Testis (tissue), 5 donors: ENCODE measurements at places on chromosomes 1 and 21. TPM values are rescaled to one million over a fixed set of nuclear protein-coding genes. Genes with fewer than 3 reads are reported as not detected.
A peak's percentile ranks its signal among the peaks of the same experiment; 100 is the strongest.

DNA sequence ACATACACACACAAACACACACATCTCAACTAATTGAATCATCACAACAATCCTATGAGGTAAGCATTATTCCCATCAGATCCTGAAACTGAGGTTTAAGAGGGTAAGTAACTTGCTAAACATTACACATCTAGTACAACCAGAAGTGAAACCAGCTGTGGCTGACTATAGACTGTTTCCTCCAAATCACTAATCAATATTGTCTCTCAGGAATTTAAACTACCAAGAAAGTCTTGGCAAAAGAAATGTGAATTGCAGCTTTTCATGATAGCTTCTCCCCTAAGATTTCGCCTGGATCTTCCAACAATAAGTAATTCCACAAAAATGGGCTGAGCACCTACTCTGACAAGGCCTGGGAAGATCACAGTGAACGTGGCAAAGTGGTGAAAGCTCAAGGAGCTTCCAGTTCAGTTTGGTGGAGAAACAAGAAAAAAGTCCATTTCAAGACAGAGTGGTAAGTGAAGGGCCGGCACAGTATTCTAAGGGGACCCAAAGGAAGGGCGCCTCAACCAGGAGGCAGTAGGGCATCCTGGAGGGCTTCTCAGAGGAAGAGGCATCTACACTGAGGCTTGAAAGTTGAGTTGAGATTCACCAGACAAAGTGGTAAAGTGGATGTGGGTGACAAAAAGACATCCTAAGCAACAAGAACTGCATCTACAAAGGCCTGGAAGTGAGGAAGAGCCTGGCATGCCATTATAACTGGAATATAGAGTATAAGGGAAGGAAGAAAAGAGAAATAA, 22.1 kb downstream of the LRRC52 start:
- H3K27ac ChIP-seq: no peak overlapping the region
- no peaks in the 10 kb centered on the region for H3K36me3 ChIP-seq
- no peaks in the 10 kb centered on the region for H3K27me3 ChIP-seq
- DNase-seq: no peak
- peaks cover under 1% of the 10 kb centered on the region for H3K4me1 ChIP-seq

The ABCD3 gene
- 45.2 TPM for total RNA-seq

DNA sequence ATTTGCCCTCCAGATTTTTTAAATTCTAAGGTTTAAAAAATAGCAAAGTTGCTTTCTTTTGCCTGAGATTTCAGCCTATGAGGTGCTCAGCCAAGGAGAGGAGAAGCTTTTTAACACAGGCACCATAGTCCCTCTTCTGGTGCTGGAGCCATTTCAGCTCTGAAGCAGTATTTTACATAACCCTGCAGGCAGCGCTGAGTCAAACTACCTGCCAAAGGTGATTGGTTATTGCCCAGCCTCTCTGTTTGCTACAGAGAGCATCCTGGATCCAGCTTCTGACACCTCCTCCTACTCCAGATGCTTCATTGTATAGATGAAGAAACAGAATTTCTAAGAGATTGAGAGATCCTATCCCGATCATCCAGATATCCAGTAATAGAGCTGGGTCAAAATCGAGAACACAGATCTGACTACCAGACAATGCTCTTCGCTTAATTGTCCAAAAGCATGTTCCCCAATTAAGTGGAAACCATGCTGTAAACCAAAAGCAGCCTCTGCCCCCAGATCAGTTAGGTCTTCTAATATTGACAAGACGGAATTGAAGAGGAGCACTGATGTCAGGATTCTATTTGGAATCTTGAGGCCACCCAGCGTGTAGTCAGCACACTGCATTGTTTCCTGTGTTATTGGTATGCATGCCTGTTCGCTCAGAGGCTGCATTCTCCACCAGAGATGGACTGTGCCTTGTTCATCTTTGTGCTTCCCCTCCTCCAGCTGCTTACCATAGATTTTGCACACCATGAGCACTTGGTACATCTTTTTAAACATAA, 22.1 kb downstream of the RGS8 start:
- no peak overlapping the region for H3K4me3 ChIP-seq
- H3K4me1 ChIP-seq: peaks cover 3% of the 10 kb centered on the region
- no peaks in the 10 kb centered on the region for H3K36me3 ChIP-seq

The RSPO1 gene
- total RNA-seq: 0.25 TPM

The ALPL gene
- 22.2 TPM for total RNA-seq

DNA sequence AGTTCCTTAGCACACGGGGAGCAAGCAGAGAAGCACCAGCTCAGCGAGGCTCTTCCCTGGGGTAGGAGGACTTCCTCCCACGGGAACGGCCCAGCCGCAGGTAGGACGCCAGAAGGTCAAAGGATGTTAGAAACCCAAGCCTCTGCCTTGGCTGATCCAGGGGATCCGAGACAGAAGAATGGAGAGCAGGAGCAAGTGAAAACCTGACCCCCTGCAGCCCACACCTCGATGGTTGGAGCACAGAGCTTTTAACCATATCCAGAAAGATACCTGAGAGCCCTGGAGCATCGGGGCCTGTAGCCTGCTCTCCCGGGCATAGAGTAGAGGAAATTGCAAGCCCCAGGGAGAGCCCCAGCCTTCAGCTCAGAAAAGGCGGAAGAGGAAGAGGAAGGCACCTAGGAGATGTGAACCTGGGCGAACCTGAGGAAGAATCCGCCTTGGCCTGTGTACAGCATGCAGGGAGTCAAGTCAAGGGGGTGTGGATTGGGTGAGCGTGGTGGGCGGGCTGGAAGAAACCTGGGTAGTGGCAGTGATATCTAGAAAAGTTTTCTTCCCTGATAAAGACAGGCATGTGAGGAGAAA, 76.3 kb downstream of the PSMG1 start:
- H3K27ac ChIP-seq: no peak overlapping the region
- H3K36me3 ChIP-seq: no peaks in the 10 kb centered on the region
- peaks cover 12% of the 10 kb centered on the region for H3K4me1 ChIP-seq
- no peak for DNase-seq
- H3K4me3 ChIP-seq: no peak overlapping the region

- H3K27ac ChIP-seq: no peak overlapping the region
- H3K27me3 ChIP-seq: no peaks in the 10 kb centered on the region
- H3K4me1 ChIP-seq: peaks cover 6% of the 10 kb centered on the region
Measured at GRCh38 chr1:176384841-176385240, 78.1 kb upstream of the PAPPA2 start.

DNA sequence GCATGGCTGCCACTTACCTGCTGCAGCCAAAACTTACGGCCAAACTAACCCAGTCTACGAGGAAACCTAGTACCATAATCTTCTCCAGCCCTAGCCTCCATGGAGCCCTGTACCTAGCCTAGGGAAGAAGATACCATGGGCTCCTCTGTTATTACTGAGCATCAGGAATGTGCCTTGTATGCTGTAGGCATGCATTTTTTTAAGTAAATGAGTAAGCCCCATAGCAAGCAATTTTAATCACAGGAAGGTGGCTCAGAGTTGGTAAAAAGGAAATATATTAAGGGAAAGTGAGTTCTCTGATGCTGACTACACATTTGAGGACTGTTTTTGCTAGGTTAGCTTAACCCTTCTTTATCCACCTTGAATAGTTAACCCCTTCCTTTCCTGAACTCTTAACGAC, 21.2 kb downstream of the NFASC start:
- H3K27me3 ChIP-seq: no peaks in the 10 kb centered on the region
- no peak overlapping the region for H3K27ac ChIP-seq

GRCh38 chr1:14844923-14845617, 246.6 kb downstream of the KAZN start:
- H3K4me1 ChIP-seq: no peaks in the 10 kb centered on the region
- H3K4me3 ChIP-seq: no peak overlapping the region
- no peaks in the 10 kb centered on the region for H3K36me3 ChIP-seq
- H3K27me3 ChIP-seq: no peaks in the 10 kb centered on the region

GRCh38 chr1:18670121-18670867, 39.6 kb downstream of the PAX7 start:
- no peaks in the 10 kb centered on the region for H3K36me3 ChIP-seq
- no peak overlapping the region for H3K27ac ChIP-seq
- no peaks in the 10 kb centered on the region for H3K27me3 ChIP-seq
- H3K4me3 ChIP-seq: no peak overlapping the region
- no peaks in the 10 kb centered on the region for H3K4me1 ChIP-seq

The MYOG gene
- total RNA-seq: 0.47 TPM

- no peaks in the 10 kb centered on the region for H3K36me3 ChIP-seq
- H3K27ac ChIP-seq: no peak overlapping the region
- H3K27me3 ChIP-seq: no peaks in the 10 kb centered on the region
Measured at GRCh38 chr1:40314721-40315238, 2.3 kb downstream of the COL9A2 start.

- no peak overlapping the region for H3K27ac ChIP-seq
- DNase-seq: peak; percentile 39
- H3K27me3 ChIP-seq: no peaks in the 10 kb centered on the region
- H3K4me1 ChIP-seq: no peaks in the 10 kb centered on the region
- no peak overlapping the region for H3K4me3 ChIP-seq
Measured at GRCh38 chr1:186605762-186606350, 74.4 kb downstream of the PTGS2 start.

The C8B gene
- total RNA-seq: 0.25 TPM

The TSPAN1 gene
- 34.7 TPM for total RNA-seq

DNA sequence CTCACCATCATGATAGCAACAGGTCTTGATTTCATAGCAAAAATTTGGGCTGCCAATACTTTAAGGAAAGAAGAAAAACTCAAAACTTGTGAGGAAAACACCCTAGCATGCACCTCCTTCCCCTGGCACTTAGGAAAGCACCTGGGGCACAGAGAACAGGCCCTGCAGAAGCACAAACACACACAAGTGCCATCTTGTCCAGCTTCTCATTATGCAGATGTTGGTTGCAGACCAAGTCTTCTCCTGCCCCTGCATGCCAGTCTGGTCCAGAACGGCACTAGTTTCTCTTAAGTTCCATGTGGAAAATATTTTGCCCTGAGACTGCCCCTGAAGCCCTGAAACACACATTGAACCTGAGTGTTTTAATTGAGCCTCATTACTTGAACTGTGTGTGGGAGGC, 6.3 kb upstream of the ETV3 start:
- H3K4me1 ChIP-seq: peaks cover 4% of the 10 kb centered on the region
- H3K27ac ChIP-seq: no peak overlapping the region
- H3K36me3 ChIP-seq: no peaks in the 10 kb centered on the region
- H3K4me3 ChIP-seq: no peak overlapping the region
- DNase-seq: no peak

GRCh38 chr1:221913351-221913892, 171.5 kb upstream of the DUSP10 start:
- no peaks in the 10 kb centered on the region for H3K27me3 ChIP-seq
- no peak overlapping the region for H3K27ac ChIP-seq
- H3K36me3 ChIP-seq: no peaks in the 10 kb centered on the region

- no peaks in the 10 kb centered on the region for H3K4me1 ChIP-seq
- H3K4me3 ChIP-seq: no peak overlapping the region
- no peak for DNase-seq
- H3K27me3 ChIP-seq: no peaks in the 10 kb centered on the region
- H3K27ac ChIP-seq: no peak overlapping the region
- H3K36me3 ChIP-seq: no peaks in the 10 kb centered on the region
Measured at GRCh38 chr1:93499075-93499474, 51.2 kb downstream of the FNBP1L start.

The CTPS1 gene
- total RNA-seq: 66.1 TPM

The LCE3D gene
- not detected for total RNA-seq

The CRYBG2 gene
- 4.9 TPM for total RNA-seq

- H3K4me3 ChIP-seq: no peak overlapping the region
- H3K4me1 ChIP-seq: no peaks in the 10 kb centered on the region
- no peak overlapping the region for H3K27ac ChIP-seq
- H3K27me3 ChIP-seq: no peaks in the 10 kb centered on the region
- no peak for DNase-seq
Measured at GRCh38 chr1:232940262-232940661, 10.1 kb upstream of the NTPCR start.

The OPTC gene
- total RNA-seq: 0.55 TPM

DNA sequence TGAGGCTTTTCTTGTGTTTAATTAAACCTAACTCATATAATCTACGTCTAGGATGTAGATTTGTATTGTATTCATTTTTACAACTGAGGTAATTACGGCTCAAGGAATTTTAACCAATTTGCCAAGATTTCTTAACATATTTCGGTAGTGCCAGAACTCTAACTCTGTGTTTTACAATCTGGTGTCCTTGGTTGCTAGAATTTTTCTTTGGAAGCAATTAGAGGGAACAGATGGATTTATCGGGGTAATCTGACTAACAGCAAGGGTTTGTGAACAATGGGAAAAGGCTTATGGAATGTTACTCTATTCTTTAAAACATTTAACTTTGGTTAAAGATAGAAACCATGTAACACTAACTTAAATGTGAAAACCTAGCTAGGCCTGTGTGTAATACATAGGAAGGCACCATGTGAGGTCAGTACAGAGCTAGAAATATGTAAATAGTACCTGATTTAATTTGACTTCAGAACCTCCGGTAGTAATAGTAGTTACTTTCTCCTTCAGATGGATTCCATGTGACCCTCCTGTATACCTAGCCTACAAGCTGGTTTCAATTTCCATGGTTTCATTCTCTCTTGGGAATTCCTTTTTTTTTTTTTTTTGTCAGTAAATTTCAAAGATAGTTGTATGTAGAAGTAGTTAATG, 1.2 kb downstream of the MTF2 start:
- peak; percentile 22 for DNase-seq
- H3K4me1 ChIP-seq: peaks cover 7% of the 10 kb centered on the region
- peak overlapping the region; percentile 94 for H3K4me3 ChIP-seq

The DCDC2B gene
- total RNA-seq: 1.7 TPM

GRCh38 chr1:181021811-181022434, 747 bp downstream of the STX6 start:
- H3K4me3 ChIP-seq: peak overlapping the region; percentile 79
- no peaks in the 10 kb centered on the region for H3K27me3 ChIP-seq
- H3K27ac ChIP-seq: peak overlapping the region; percentile 86
- peak; percentile 82 for DNase-seq
- H3K4me1 ChIP-seq: no peaks in the 10 kb centered on the region

DNA sequence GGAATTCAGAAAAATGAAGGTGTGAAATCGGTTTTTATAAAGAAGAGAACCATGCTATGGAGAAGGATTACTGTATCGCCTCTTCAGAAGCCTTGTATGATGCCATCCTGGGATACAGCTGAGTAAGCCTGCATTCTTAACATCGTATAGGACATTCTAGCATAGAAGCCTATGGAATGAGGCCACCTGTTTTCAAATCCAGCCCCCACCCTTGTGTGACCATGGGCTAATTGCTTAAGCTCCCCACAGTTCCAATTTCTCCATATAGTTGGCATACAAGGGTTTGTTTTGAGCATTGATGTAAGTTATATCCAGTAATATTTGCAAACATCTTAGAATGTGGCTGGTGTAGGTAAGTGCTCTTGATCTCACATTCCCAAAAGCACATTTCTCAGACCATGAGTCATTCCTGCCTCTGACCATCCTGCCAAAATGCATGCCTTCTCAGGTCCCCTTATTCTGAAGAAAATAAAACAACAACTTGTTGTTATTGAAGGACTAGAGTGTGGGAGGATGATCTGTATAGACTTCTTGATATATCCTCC, 1.5 kb downstream of the OR14A2 start:
- H3K27ac ChIP-seq: no peak overlapping the region
- H3K36me3 ChIP-seq: no peaks in the 10 kb centered on the region
- no peak for DNase-seq
- no peak overlapping the region for H3K4me3 ChIP-seq
- H3K4me1 ChIP-seq: no peaks in the 10 kb centered on the region
- H3K27me3 ChIP-seq: no peaks in the 10 kb centered on the region

The GJA8 gene
- total RNA-seq: 5.1 TPM
